ENCODE measurements at places on chromosomes 12 and 14.

DNA sequence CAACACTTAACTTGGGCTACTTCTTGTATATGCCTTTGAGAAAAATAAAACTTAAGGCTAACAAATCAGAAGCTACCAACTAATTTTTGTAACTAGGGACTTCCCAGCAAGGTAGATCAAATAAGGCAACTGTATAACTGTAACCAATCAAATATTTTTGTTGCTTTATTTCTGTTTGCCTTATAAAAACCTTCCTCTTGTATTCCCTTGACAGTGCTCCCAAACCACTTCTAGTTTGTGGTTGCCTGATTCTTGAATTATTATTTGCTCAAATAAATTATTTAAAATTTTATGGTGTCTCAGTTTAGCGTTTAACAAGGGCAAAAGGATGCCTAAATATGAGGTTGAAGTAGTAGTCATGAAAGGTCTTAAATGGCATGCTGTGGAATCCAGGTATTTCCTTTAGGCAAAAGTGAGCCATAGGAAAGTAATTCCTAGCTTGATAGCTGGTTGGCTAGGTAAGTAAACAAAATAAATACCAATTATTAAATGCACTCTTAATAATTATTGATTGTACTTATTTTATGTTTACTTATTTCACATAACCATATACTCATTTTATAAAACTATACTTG is 632.6 kb downstream of the RPL10L start:
- no peak for DNase-seq

DNA sequence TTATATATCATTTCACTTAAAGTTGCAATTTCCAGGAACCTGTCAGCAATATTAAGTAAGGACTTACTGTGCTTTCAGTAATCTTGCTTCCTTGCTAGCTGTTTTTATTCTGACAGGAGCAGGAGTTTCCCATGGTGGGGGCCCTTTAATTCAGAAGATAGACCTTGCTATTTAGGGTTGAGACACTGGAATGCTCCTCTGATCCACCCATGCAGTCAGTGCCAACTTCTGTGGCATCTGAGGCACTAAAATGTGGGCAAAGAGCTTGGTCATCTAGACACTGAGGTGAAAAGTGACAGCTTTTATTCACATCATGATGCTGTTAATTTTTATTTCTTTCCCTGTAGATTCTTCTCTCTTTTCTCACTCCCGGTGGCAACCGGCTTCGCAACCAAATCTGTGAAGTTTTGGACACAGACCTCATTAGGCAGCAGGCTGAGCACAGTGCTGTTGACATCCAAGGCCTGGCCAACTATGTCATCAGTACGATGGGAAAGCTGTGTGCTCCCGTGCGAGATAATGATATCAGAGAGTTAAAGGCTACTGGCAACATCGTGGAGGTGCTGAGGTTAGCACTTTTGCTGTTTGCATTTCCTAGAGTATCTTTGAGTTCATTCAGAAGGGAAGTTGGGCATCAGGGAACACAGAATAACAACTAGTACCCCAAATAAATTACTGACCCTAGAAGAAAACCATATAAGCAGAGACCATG is 18.8 kb downstream of the TCP11L2 start:
- DNase-seq: no peak

DNA sequence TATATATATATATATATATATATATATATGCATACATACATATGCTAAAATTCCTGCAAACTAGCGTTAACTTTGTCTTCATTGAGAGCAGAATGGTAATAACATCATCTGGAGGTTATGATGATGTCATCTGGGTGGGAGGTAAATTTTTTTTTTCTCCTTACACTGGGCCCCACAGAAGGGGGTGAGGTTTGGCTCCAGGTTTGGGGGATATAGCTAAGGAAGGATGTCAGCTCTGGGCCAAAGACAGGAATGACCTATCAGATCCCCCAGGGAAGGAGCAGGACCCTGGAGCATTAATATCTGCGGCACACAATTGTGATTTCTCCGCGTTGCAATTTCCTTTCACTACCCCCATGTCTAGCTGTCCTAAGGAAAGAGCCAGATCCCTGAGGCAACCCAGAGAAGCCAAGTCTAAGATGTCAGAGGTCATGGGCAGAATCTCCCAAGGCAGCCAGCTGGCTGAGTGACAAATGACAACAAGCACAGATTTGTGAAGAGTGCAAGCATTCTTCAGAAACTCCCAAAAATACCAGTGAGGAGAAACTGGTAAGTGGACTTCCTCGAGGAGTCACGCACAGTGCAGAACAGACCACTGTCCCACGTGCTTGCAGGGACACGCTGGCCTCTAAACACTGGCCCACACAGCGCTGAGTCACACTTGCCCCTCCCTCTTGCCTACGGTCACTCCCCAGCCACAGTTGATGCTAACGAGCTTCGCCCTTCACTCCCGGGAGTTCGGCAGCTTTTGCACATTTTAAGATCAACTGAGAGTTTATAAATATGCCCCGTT is 9.9 kb downstream of the UBC start:
- DNase-seq: no peak

DNA sequence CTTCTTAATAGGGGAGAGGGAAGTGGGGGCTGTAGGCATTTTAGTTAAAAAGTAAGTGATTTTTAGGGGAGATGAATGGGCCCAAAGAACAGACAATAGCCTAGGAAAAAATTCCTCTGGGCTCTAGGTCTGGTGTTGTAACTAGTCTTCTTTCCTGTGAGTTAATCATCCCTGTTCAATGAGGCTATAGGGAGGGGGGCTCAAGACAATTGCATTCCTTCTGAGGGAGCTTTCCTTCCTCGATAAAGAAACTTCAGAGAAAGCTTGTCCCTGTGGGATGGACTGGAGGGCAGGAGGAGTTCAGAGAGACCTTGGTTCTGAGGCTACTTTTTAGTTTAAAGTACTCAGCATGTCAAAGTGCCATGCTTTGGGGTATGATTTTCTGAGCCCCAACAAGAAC is 127.2 kb downstream of the BBS10 start:
- no peak for DNase-seq

GRCh38 chr12:57604454-57604991 is at the start of gene DTX3:
DTX3 (plus strand) TSS chr12:57604824; CDS start chr12:57606518, 1,694 bp downstream.
- no peak for DNase-seq

DNA sequence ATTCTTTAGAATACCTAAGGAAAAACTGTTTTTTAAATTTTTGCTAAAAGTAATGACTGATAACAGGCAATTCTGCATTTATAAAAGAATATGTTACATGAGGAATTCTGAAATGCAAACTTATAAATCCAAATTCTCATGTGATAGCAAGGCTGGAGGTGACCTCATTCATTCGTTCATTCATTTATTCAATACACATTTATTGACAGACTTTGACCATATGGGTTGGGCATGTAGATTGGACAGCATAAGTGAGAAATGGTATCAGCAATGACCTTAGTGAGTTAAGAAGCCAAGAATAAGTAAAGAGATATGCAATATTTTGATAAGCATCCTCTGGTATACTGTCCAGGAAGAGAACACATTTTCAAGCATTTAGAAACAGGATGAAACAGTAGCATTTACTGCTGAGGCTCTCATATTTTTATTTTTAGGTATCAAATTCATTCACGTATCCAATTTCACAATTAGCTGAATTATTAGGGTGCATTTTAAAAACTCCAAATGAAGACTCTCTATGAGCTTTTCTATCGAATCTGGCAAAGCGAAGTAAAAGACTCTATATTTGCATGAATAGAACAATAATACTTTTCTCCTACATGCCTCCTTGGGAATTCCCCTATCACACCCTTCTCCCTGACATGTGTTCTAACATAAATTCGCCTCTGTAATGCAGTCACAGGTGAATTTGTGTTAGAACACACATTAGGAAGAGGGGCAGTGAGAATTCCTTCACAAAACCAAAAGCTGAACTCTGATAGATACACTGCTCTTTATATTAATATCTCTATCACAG is 49.9 kb downstream of the PEBP1 start:
- no peak for DNase-seq

DNA sequence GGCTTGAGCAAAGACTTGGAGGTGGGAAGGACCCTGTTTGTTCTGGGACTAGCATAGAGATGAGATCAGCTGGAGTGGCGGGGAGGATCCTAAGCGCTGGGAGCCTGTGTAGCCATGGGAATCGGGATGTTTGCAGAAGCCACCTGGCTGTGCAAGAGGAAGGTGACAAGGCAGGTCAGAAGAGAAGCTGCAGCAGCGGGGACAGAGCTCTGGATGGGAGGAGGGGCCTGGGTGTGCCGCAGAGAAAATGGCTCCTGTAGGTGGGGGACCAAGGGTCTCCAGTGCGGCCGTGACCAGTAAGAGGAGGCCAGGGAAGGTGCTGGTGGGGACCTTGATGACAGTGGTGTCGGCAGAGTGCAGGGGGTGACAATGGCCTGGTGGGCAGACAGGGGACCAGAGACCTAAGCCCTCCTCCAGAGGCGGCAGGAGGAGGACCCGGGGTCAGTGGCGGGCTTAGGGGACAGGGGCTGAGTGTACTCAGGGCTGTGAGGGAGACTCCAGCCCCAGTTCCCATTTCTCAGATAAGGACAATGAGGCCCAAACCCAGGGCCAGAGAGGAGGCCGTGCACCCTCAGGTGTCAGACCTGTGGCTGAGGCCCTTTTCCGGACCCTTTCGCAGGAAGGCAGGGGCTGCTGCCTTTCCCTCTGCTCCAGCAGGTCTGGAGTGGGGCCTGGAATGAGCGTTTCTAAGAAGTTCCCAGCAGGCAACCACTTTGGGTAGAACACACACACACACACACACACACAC is 206.6 kb upstream of the RTL1 start:
- no peak for DNase-seq

- no peak for DNase-seq
Measured at GRCh38 chr12:108419949-108420348, 80.8 kb upstream of the CMKLR1 start.

Measured in activated T-cell treated with anti-CD3 and anti-CD28 coated beads for 24 hours (primary cell).